SW 1271 (cell line): ENCODE measurements at places on chromosomes 13 and 19.

DNA sequence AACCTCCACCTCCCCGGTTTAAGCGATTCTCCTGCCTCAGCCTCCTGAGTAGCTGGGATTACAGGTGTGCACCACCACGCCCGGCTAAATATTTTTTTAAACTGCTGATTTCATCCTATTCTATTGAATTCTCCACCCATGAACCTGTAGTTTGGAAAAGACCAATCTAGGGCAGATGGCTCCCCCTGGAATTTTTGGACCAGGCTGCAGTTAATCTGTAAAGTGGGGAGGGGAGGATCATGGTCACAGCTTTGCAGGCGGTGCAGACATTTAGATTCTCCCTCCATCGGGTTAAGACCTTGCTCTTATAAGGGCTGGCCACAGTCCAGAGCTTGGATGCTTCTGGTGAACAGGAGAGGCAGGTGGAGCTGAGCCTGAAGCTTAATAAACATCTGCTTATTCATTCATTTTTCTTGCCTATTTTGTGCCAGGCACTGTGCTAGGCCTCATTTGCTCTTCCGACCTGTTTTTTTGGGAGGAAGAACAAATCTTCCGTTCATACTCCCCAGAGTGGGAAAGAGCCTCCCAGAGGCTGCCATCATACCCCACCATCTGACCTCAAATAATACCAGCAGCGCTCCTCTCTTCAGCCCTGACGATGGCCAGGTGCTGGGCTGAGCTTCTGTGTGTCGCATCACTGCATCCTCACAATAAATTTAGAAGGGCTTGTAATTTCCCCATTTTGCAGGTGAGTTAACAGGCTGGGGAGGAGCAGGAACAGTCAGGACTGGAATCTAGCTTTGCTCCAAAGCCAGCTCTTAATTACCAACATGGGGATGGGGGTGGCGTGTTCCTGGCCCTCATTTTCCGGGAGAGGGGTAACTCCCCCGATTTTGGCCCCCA lies 902 bp upstream of the CCDC106 start:
- DNase-seq = no peak

DNA sequence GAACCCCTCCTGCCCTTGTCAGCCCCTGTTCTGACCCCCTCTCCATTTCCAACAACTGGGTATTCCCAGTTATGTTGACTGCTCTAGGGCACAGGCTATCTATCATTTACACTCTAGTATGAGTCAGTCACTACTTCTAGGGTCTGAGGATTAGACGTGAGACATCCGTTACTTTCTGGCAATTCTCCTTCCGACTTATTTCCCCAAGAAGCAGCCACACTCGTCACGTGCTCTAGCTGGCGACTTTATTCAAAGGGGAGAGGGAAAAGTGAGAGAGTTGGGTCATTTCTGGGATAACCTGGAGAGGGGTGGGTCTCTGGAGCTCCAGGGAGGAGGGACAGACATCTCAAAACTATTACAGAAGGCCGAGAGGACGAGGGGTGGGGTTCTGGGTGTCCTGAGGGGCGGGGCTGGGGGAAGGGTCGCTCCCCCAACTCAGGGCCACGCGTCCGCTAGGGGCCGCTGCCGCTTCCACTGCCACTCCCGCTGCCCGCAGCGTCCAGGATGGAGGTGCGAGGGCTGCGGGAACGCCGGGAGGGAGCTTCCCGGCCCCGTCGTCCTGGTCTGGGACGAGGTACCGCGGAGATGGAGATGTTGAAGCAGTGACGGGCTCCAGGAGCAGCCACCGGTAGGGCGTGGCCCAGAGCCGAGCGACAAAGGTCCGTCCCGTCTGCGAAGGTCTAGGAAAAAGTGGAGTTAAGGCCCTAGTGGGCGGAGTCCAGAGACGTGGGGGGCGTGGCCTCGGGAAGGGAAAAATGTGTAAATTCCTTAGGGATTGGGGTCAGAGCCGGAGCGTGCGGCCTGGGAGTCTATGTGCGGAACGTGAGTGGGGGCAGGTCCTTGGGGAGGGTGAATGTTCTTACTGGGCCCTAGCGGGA lies 8.9 kb downstream of the RTBDN start:
- DNase-seq = no peak

DNA sequence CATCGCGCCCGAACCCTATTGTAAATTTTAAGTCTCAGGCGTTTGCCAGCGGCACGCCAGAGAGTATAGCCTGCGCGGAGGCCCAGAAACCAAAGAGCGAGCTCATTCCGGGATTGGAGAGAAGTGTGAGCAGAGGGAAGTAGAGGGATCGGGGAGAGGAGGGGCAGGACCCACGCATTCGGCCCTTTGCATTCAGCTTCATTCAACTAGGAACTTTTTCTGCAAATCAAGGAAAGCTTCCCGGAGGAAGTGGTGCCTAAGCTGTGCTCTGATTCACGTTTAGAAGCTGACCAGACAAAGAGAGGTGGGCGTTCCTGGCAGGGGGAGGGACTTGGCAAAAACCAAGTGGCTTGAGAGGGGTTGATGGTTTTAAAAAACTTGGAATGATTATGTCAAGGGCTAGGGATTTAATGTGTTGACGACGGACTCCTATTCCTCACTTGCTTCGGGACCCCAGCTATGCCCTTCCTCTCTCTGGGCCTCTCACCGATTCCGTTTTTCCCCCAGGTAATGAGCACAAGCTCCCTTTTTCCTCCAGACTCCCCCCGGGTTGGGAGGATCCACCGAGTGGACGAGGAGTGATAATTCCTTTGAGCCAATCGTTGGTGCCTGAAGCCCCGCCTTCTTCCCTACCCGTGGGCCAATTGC lies 811 bp upstream of the PRMT1 start:
- peak; percentile 44 for DNase-seq

GRCh38 chr19:33406521-33407139 lies 33.1 kb downstream of the CEBPG start:
- peak; percentile 11 for DNase-seq

DNA sequence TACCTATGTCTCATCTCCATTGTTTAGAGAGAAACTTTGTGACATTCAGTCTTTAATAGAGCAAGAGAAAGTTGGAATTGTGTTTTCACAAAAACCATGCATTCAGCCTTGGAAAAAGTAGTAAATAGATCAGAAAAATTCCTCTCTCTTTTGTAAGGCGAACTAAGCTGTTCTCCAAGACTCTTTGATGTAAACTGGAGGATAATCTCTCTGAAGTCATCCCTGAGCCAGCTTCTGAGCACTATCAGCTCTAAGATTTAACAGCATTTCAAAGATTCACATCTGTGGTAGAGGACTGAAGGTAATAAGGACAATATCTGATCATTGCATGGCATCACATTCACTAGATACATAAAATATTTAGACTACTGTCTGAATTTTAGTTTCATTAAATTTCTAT lies 904.6 kb upstream of the ATXN8OS start:
- no peak for DNase-seq

- DNase-seq = no peak
These were observed 14.0 kb upstream of the GJB2 start for GRCh38 chr13:20206698-20207235.
